SK-N-SH (cell line): ENCODE measurements at places on chromosomes 3 and 15.

DNA sequence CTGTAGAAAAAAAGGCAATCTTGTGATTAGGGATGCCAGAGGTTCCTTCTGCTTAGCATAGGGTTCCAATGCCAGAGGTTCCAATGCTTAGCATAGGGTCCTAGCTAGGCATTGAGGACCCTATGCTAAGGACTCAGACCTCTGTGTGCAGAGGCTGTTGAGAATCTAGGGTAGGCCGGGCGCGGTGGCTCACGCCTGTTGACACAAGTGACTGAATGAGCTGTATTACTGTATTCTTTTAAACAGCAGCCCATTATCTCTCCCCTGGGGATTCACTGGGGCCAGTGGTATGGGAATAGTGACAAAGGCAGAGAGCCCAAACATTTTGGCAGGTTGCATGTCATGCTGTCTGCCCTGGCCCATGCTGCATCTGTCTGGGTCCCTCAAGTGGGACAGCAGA is 16.2 kb downstream of the PAK6 start:
- no peak for DNase-seq

DNA sequence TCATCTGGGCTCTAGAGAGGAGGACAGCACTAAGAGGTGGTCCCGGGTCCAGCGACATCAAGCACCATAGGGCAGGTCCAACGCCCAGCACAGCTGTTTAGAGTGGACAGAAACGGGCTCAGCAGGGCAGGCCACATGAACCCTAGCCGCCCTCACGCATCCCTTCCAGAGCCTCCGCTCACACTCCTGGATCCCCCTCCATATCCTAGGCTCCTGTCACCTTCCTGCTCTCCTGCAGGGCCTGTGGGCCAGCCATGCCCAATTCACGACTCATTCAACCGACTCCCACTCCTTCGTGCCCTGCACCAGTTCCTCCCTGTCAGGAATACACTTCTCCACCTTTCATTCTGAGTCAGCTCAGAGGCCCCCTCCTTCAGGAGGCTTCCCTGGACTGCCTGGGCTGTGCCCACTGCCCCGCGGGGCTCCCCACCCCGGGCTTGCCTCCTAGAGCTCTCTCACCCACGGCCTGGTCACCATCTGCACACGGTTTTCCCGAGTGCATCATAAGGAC is 90.2 kb downstream of the LINGO1 start:
- no peak for DNase-seq

DNA sequence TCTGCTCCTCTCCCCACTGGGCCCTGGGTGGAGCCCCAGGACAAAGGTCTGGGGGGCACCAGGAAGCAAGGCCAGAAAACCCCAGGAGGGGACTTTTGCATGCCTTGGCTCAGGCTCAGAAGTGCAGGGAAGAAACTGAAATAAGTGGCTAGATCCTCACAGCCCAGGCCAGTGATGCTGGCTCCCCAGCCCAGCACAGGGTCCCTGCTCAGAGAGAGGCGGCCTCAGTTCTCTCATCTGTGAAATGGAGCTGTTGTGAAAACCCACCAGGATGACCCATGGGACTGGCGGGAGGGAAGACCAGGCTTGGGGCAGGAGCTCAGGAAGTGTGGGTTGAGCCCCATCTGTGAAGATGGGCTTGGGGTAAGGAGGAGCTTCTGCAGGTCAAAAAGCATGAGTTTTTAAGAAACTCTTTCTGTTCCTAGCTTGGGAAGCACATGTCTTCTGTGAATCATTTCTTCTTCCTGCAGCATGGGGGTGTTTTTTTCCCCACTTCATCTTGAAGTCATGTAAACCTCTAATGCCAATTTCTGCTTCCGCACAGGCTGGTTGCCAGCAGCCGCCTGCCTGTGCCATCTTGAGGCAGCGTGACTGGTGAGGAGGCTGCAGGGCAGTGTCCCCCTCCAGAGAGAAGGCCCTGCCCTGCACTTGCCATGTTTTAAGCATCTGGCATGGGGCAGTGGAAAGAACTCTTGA is 118.6 kb downstream of the SMAD6 start:
- DNase-seq: peak; percentile 47

GRCh38 chr3:33833408-33834095 is 35.1 kb downstream of the PDCD6IP start:
- DNase-seq: no peak

DNA sequence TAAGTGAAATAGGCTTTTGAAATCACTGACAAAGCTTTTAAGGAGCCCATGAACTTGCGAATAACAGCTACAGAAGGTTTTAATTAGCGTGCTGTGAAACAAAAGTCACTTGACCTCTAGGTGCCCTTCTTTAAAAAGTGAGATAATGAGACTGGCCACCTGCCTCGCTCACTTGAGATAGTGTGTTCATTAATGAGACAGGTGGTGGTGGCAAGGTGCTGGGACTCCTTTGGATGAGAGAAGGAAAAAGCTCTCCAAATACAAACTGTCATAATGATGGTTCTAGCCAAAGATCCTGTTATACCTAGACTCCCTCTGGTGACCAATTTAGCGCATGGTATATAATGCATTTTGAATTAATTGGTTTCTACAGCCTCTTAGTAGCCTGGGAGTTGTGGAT is 22.7 kb upstream of the IREB2 start:
- DNase-seq: no peak

- DNase-seq: no peak
Measured at GRCh38 chr3:150312018-150312657, 96.0 kb upstream of the TSC22D2 start.

GRCh38 chr3:165855581-165855980 is 18.4 kb upstream of the BCHE start:
- no peak for DNase-seq

DNA sequence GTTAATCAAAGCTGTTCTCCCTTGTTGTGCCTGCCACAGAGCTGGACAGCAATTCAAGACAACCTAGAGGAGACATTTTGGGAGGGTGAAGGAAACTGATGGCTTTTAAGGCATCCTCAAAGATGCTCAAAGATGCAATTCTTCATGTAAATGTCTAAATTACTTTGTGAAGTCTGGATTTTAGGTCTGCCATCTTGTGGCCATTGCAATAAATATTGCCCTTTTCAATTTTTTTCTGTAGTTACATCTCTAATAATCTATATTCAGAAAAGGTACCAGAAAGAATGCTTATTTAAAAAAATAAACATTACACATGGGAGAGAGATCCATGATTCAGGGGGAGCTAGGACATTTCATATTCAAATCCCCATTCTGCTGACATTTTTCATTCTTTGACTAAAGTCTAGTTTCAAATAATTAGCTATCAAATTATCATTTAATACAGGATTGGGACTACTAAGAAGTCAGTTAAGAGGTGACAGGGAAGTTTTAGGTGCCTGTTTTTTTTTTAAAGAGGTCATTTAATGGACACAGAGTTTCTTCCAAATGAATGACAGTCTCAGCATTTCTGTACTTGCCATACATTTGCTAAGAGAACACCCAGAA is 259.8 kb upstream of the WNT5A start:
- peak; percentile 15 for DNase-seq

GRCh38 chr3:101861212-101861788 is 12.0 kb downstream of the NFKBIZ start:
- no peak for DNase-seq

- DNase-seq: no peak
Measured at GRCh38 chr15:28956491-28956890, 70.7 kb downstream of the APBA2 start.

DNA sequence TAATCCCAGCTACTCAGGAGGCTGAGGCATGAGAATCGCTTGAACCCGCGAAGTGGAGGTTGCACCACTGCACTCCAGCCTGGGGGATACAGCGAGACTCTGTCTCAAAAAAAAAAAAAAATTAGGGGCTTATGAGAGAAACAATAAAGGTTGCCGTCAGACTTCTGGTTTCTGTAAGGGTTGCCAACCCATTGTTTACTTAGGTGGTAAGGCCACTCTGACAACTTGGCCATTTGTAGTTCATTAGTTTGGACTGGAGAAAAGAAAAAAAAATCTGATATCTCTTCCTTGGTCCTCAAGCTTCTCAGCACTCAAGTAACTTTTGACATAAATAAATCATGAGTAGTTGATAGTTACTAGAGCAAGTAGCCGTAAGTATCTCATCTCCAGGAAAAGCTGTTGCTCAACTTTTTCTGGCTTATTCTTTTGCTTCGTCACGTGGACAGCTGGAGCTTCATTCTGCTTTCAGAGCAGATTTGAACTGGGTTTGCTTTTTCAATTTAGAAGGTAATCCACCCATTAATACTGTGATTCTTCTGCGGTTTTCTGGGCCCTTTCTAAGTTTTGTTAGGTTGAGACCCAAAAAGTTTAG is 9.4 kb downstream of the SNX1 start:
- DNase-seq: no peak

GRCh38 chr3:117719316-117719926 is 1009.8 kb downstream of the TUSC7 start:
- DNase-seq: peak; percentile 36

DNA sequence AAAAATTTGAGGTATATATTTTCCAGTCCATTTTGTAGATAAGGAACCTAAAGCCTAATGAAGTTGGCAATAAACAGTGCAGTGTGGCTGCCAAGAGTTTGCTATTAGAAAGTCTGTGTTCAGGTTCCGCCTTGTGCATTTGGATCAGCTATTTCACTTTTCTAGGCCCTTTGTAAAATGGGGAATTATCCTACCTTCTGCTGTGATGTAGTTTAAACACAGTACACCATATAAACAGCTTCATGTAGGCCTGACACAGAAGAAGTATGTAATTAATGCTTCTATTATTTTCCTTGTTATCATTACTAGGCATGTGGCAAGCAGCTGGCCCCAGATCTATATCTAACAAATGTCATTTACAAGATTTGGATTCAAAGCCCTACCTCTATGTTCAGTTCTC is 456.3 kb downstream of the GABRG3 start:
- DNase-seq: peak; percentile 25

DNA sequence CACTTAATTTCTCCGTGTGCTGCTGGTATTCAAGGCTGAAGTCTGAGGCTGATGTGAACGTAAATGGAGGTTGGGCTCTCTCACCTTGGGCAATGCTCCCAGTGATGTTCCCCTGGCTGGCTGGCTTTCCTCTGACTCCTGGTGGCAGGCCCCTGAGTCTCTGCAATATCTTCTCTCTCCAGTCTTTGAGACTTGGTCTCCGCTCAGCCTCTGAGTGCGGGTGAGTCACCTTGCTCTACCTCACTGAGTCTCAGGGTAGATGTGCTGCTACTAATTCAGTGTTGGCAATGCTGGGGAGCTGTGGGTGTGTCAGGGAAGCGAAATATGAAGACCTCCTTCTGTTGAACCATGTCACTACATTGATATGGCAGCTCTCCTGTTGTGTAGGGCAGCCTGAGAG is 31.3 kb upstream of the TRIM59 start:
- no peak for DNase-seq

DNA sequence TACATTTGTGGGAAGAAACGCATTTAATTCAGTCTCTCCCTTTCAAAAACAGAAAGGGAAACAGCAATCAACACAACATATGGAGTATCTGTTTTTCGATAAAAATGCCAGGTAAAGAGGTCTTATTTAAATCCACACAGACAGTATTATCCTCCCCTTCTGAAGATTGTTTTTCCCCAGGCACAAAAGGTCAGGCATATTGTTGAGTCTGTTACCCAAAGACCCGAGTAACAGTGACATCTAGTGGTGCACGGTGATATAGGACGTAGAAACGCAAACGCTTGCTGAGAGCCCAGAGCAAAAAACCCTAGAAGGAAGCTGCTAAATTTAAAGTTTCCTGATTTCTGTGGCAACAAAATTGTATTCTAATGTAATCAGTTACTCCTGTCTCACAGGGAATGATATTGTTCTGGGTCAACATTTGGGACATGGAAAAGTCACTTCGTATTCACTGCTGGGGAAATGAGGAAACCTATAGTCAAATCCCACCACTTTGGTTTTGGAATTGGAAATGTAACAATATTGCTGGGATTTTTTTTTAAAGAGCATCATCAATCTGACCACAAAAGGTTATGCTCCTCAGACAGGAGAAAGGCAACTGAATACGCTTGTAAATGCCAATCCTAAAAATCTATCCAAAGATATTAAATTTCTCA is 312.7 kb upstream of the CCDC54 start:
- DNase-seq: peak; percentile 50

GRCh38 chr3:194865615-194866014 is 179.9 kb downstream of the FAM43A start:
- no peak for DNase-seq

DNA sequence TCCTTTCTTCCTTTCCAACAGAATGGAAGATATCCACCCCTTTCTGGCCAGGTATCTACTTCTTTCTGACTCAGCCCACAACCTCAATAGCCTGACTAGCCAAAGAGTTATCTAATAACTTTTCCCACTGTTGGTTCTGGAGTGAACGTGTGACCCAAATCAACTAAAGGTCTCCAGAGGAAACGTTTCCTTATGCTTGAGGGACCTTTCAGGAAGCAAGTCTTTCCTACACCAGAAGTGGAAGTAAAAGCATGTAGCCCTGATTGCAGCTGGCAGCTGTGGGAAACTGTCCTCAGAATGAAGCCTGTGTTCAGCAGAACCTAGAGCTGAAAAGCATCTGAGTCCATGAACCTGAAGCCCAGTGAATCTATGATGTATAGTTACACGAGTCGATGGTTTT is 34.7 kb upstream of the PHLDB2 start:
- no peak for DNase-seq

GRCh38 chr3:128508852-128509251 is 15.9 kb upstream of the GATA2 start:
- no peak for DNase-seq

DNA sequence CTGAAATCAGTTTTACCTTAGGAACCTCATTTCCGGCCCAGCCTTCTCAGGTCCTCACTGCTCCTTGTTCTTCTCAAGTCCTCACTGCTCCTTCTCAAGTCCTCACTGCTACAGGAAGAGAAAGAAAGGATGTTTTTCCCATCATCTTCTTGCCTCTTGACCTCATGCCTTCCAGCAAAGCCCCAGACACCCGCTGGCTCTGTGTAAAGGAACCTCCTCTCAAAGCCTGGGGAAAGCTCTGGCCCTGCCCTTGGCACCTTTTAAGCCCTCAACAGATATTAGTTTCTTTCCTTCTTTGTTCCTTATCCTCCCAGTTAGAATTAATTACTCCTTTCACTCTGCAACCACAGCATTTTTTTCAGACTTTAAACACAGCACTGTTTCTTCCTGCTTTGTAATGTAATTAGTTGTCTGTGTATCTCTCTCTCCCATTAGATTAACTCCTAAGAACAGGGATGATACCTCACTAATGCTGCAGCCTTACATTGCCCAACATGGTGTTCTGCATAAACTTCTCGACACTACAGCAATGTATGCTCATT is 4.0 kb upstream of the WDR49 start:
- no peak for DNase-seq

DNA sequence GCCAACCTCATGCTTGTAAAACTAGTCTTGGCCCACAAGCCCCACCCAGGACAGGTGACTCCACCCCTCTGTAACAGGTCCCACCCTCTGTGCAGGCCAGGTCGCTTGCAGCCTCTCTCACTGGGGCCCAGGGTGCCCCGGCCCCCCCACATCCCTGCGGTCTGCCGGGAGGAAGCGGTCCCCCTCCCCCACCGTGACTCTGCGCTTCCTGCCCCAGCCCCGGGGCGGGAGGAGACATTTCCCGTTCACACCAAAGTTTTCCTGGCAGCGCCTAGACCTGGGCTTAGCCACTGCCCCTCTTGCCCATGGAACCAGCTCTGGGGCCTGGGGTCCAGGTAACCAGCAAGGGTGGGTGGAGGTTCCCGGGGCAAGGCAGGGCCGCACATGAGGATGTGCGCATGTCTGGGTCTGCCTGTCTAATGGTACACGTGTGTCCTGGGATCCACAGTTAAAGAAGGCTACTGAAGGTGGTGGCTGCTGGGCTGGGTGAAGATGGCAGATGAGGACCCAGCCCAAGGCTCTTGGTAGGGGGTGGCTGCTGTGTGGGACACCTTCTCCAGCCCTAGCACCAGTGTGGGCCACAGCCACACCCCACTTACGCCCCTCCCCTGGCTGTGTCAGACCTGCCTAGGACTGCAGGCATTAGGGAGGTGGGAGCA is 8.4 kb downstream of the NBEAL2 start:
- no peak for DNase-seq
